Activated naive CD8-positive, alpha-beta T cell treated with anti-CD3 and anti-CD28 coated beads for 36 hours (primary cell): ENCODE measurements at places on chromosomes 7 and 10. TPM values are rescaled to one million over a fixed set of nuclear protein-coding genes. Genes with fewer than 3 reads are reported as not detected.

GRCh38 chr10:32000937-32001336 lies 55.3 kb downstream of the KIF5B start:
- H3K36me3 ChIP-seq: no peaks in the 10 kb centered on the region
- no peaks in the 10 kb centered on the region for H3K27me3 ChIP-seq
- DNase-seq: no peak
- peaks cover 10% of the 10 kb centered on the region for H3K4me1 ChIP-seq
- no peak overlapping the region for H3K4me3 ChIP-seq

DNA sequence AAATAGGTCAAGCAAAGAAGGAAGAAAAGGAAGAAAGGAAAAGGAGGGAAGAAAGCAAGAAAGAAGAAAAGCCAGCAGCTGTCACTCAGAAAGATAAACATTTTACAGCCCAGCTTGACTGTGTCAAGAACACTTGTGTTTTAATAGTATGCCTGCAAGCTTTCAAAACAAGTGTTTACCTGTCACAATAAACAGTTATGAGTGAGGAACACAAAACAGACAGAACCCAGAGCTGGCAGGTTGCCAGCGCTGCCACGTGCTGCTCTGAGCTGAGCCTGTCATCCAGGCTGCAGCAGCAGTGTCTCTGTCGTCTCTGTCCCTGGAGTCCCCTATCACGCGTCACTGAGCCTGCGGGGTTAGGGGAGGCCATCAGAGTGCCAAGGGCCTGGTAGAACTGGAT lies 827.6 kb upstream of the AUTS2 start:
- H3K4me3 ChIP-seq: no peak overlapping the region
- no peaks in the 10 kb centered on the region for H3K36me3 ChIP-seq
- no peaks in the 10 kb centered on the region for H3K27me3 ChIP-seq
- H3K27ac ChIP-seq: no peak overlapping the region
- no peak for DNase-seq
- no peaks in the 10 kb centered on the region for H3K4me1 ChIP-seq

DNA sequence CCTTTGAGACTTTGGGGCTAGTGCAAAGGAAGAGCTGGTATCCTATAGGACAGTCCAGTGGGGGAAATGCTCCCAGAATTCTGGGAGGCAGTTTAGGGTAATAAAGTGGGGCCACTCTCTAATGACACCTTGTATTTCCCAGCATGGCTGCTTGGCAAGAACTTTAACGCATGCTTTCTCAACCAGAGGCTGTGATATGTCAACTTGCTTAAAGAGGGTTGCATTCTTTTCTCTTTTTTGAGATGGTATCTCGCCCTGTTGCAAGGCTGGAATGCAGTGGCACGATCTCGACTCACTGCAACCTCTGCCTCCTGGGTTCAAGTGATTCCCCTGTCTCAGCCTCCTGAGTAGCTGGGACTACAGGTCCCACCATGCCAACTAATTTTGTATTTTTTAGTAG lies 38.4 kb downstream of the ALDH18A1 start:
- DNase-seq: no peak
- no peak overlapping the region for H3K27ac ChIP-seq
- H3K36me3 ChIP-seq: peaks cover 40% of the 10 kb centered on the region
- H3K27me3 ChIP-seq: no peaks in the 10 kb centered on the region
- no peak overlapping the region for H3K4me3 ChIP-seq

Gene NME8
- not detected for total RNA-seq

GRCh38 chr7:77419102-77419501 lies 3.0 kb upstream of the GSAP start:
- H3K4me1 ChIP-seq: peaks cover 33% of the 10 kb centered on the region
- no peaks in the 10 kb centered on the region for H3K36me3 ChIP-seq
- DNase-seq: peak; percentile 6
- H3K27me3 ChIP-seq: peaks cover 15% of the 10 kb centered on the region

DNA sequence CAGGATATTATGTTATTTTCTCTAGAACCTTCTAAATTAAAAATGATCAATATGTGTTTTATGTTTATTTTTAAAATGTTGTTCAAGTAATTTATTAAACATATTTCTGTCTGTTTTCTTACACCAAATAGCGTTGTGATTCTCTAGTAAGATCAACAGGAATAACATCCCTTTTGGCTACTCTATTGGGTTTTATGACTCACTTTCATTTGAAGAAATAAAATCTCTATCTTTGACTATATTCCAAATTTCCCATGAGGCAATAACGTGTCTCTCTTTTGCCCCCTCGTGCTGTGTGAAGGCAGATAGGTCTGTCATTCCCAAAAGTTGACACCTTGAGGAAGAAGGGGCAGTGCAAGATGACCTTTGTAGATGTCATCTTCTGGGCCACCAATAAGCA lies 40.9 kb downstream of the ITGA8 start:
- H3K4me3 ChIP-seq: no peak overlapping the region
- no peaks in the 10 kb centered on the region for H3K4me1 ChIP-seq
- peaks cover 27% of the 10 kb centered on the region for H3K27me3 ChIP-seq
- no peak overlapping the region for H3K27ac ChIP-seq
- H3K36me3 ChIP-seq: no peaks in the 10 kb centered on the region

GRCh38 chr7:13628239-13629001 lies 361.0 kb downstream of the ETV1 start:
- H3K36me3 ChIP-seq: no peaks in the 10 kb centered on the region
- H3K27me3 ChIP-seq: no peaks in the 10 kb centered on the region

DNA sequence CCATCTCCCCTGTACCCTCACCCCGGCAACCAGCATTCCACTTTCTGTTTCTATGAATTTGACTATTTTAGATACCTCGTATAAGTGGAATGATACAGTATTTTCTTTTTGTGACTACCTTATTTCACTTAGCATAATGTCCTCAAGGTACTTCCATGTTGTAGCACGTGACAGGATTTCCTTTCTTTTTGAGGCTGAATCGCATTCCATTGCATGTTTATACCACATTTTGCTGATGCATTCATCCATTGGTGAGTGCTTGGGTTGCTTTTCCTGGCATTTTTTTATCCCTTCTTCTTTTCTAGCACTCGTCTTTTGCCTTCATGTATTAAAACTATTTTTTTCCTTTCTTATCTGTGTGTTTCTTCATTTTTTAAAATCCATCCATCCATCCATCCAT lies 22.3 kb upstream of the EXOC6 start:
- H3K4me3 ChIP-seq: no peak overlapping the region
- no peaks in the 10 kb centered on the region for H3K36me3 ChIP-seq
- H3K27ac ChIP-seq: no peak overlapping the region
- no peaks in the 10 kb centered on the region for H3K27me3 ChIP-seq
- H3K4me1 ChIP-seq: peaks cover 13% of the 10 kb centered on the region

- no peak for DNase-seq
- no peaks in the 10 kb centered on the region for H3K36me3 ChIP-seq
- H3K4me3 ChIP-seq: no peak overlapping the region
- H3K4me1 ChIP-seq: peaks cover 17% of the 10 kb centered on the region
Measured at GRCh38 chr10:84540022-84540616, 211.7 kb downstream of the CCSER2 start.

Gene SP4
- 18.0 TPM for total RNA-seq

- peak overlapping the region; percentile 79 for H3K27ac ChIP-seq
- H3K36me3 ChIP-seq: no peaks in the 10 kb centered on the region
- H3K27me3 ChIP-seq: no peaks in the 10 kb centered on the region
- H3K4me3 ChIP-seq: no peak overlapping the region
- peak; percentile 78 for DNase-seq
Measured at GRCh38 chr7:47361746-47362215, 220.1 kb downstream of the TNS3 start.

DNA sequence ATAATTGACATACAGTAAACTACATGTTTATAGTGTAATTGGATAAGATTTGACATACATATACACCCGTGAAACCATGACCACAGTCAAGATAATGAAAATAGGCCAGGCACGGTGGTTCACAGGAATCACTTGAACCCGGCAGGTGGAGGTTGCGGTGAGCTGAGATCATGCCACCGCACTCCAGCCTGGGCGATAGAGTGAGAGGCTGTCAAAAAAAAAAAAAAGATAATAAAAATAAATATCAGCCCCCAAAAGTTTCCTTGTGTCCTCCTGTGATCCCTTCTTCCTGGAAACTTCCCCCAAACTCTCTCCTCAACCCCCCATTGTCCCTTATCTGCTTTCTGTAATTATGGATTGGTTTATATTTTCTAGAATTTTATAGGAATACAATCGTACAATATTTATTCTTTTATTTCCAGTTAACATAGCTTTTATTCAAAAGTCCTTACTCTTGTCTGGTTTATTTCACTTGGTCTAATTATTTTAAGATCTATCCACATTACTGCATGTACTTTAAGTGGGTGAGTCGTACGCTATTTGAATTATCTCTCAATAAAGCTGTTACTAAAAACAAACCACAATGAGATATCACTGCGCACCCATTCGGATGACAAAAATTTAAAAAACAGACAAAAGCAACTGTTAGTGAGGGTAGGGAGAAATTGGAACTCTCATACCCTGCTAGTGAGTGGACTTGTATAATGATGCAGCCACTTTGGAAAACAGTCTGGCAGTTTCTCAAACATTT lies 30.1 kb upstream of the TNPO3 start:
- DNase-seq: no peak
- H3K27me3 ChIP-seq: no peaks in the 10 kb centered on the region

Gene RSPH10B
- total RNA-seq: not detected

- peaks cover 3% of the 10 kb centered on the region for H3K36me3 ChIP-seq
- H3K27ac ChIP-seq: no peak overlapping the region
- H3K27me3 ChIP-seq: no peaks in the 10 kb centered on the region
- no peaks in the 10 kb centered on the region for H3K4me1 ChIP-seq
- DNase-seq: no peak
Measured at GRCh38 chr10:93039721-93040120, 20.9 kb upstream of the CYP26C1 start.

GRCh38 chr10:62001898-62002297 lies 100.4 kb downstream of the ARID5B start:
- H3K27ac ChIP-seq: peak overlapping the region; percentile 46
- no peaks in the 10 kb centered on the region for H3K27me3 ChIP-seq
- H3K36me3 ChIP-seq: peaks cover 91% of the 10 kb centered on the region
- no peak for DNase-seq
- H3K4me1 ChIP-seq: peaks cover 42% of the 10 kb centered on the region
- H3K4me3 ChIP-seq: no peak overlapping the region

DNA sequence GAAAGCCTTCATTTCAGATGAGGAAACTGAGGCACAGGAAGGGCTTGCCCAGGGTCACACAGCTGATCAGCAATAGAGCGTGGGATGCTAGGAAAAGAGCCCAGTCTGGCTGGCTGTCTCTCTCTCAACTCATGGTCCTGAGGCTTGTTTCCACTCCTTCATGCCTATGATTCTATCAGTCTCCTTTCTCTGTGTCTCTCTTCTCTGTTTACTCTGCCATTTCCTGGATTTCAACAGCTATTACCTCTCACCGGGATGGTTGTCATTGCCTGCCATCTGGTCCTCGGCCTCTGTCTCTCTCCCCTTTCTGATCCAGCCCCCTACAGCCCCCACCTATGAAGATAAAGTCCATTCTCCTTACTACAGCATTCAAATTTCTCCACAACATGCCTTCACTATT lies 93.3 kb upstream of the AGBL3 start:
- peaks cover 12% of the 10 kb centered on the region for H3K36me3 ChIP-seq
- no peak overlapping the region for H3K27ac ChIP-seq
- no peak overlapping the region for H3K4me3 ChIP-seq
- H3K4me1 ChIP-seq: peaks cover 5% of the 10 kb centered on the region
- no peak for DNase-seq
- peaks cover 13% of the 10 kb centered on the region for H3K27me3 ChIP-seq

Gene ALKBH4
- total RNA-seq: 10.1 TPM

Gene TBX20
- total RNA-seq: not detected

DNA sequence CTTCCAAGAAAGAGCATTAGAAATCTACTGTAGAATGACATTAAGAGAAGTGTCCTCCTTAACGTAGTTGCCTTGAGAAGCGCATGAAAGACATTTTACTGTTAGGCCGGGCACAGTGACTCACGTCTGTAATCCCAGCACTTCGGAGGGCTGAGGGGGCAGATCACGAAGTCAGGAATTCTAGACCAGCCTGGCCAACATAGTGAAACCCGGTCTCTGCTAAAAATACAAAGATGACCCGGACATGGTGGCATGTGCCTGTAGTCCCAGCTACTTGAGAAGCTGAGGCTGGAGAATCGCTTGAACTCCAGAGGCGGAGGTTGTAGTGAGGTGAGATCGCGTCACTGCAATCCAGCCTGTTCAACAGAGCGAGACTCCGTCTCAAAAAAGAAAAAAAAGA lies 28.9 kb downstream of the TARP start:
- no peak overlapping the region for H3K27ac ChIP-seq
- H3K36me3 ChIP-seq: peaks cover 7% of the 10 kb centered on the region
- H3K4me1 ChIP-seq: peaks cover 5% of the 10 kb centered on the region
- H3K4me3 ChIP-seq: no peak overlapping the region
- peaks cover 3% of the 10 kb centered on the region for H3K27me3 ChIP-seq
- DNase-seq: no peak

DNA sequence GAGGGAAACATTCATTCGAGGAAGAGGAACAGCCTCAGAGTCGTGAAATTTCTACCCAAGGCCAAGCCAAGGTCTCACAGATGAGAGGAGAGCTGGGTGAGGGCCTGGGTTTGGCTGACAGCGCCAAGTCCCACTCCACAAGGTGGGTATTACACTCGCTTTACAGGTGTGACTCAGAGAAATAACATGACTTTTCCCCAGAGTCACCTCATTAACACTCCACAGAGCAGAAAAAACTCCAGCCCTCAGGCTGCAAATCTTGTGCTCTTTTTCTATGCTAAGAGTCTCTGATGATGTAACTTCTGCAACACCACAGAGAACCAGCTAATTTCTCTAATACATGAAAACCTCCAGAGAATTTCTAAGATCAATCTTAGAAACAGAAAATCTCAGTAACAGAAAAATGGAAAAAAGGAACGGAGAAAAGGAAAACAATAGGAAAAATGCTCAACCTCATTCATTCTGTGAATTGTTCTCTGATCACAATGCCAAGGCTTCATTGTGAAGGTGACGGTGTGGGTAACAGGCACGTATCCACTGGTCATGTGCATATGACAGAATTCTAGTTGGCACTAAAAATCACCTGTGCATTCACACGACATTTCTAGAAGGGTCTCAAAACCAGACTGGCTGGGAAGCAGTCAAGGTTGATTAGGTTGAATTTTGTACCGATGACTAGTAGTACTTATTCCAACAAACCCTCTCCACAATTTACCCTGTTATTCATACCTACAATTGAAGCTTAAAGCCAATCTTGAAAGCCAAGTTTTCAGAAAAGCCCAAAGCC lies 20.3 kb downstream of the YWHAG start:
- H3K4me3 ChIP-seq: no peak overlapping the region
- no peak overlapping the region for H3K27ac ChIP-seq
- DNase-seq: no peak
- H3K36me3 ChIP-seq: peaks cover 35% of the 10 kb centered on the region
- peaks cover 49% of the 10 kb centered on the region for H3K4me1 ChIP-seq
- no peaks in the 10 kb centered on the region for H3K27me3 ChIP-seq

GRCh38 chr7:155457544-155458110 lies 302 bp upstream of the EN2 start:
- peaks cover 86% of the 10 kb centered on the region for H3K27me3 ChIP-seq
- H3K4me1 ChIP-seq: peaks cover 17% of the 10 kb centered on the region
- DNase-seq: no peak
- H3K4me3 ChIP-seq: no peak overlapping the region

- no peak overlapping the region for H3K27ac ChIP-seq
- DNase-seq: no peak
- H3K36me3 ChIP-seq: no peaks in the 10 kb centered on the region
- H3K4me3 ChIP-seq: no peak overlapping the region
Measured at GRCh38 chr10:77643795-77644468, 6.3 kb upstream of the KCNMA1 start.

- no peaks in the 10 kb centered on the region for H3K36me3 ChIP-seq
- H3K27ac ChIP-seq: peak overlapping the region; percentile 92
- H3K4me1 ChIP-seq: peaks cover 34% of the 10 kb centered on the region
- peaks cover 38% of the 10 kb centered on the region for H3K27me3 ChIP-seq
- peak overlapping the region; percentile 19 for H3K4me3 ChIP-seq
Measured at GRCh38 chr7:23893176-23893941, 183.3 kb downstream of the STK31 start.
